ENCODE measurements at places on chromosomes 13 and 19. TPM values are rescaled to one million over a fixed set of nuclear protein-coding genes. Genes with fewer than 3 reads are reported as not detected.

KLK12 gene
- total RNA-seq: not detected

KASH5 gene
- total RNA-seq: 1.6 TPM

AKT2 gene
- total RNA-seq: 197 TPM

NANOS3 gene
- 3.1 TPM for total RNA-seq

FCHO1 gene
- total RNA-seq: 93.9 TPM

SHISA2 gene
- 0.19 TPM for total RNA-seq
